ENCODE measurements at places on chromosomes 13 and 19. TPM values are rescaled to one million over a fixed set of nuclear protein-coding genes. Genes with fewer than 3 reads are reported as not detected.
A peak's percentile ranks its signal among the peaks of the same experiment; 100 is the strongest.

Gene KATNAL1
- total RNA-seq = 20.7 TPM

Gene ZNF792
- total RNA-seq = 24.9 TPM

Gene C1QTNF9B
- not detected for total RNA-seq

Gene ZNF566
- 14.1 TPM for total RNA-seq

Gene KCNK6
- 12.9 TPM for total RNA-seq

DNA sequence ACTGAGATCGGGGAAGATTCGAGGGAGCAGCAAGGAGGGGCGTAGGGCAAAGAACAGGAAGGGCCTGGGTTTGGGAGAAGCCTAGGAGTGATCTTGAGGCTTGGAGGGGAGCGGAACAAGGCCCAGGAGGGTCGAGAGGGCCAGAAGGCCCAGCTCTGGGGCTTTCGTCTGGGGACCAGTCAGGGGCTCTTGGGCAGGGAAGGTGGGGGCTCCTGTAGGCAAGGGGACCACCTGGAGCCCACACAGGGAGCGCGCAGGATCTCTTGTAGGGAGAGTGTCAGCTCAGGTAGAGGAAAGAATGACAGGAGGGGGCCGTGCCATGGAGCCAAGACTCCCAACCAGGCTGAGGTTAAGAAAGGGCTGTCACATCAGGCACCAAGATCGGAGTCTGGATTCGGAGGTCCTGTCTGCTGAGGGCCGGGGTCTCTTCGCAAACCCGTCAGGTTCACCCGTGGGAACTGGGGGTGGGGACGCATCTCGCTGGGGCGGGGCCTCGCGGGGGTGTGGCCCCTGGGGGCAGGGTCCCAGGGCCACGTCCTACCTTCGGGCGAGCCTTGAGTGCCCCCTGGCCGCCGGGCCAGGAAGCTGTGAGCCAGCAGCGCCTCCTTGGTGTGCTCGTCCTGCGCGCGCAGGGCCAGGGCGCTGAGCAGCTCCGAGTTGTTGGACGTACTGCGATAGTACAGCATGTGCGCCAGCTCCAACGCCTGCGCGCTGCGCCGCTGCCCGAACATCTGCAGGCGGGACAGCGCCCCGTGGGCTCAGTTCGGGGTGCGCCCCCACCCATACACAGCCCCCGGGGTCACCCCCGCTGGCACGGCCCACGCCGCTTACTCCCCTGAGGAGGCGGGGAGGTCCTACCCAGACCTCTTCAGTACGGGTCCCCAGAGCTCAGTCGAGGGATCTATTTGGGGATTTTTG, 8.4 kb downstream of the EMP3 start:
- peaks cover 27% of the 10 kb centered on the region for H3K36me3 ChIP-seq
- no peaks in the 10 kb centered on the region for H3K27me3 ChIP-seq
- H3K4me3 ChIP-seq = peak overlapping the region; percentile 88
- H3K27ac ChIP-seq = peak overlapping the region; percentile 93
- H3K4me1 ChIP-seq = peaks cover 37% of the 10 kb centered on the region
- peak; percentile 97 for DNase-seq

DNA sequence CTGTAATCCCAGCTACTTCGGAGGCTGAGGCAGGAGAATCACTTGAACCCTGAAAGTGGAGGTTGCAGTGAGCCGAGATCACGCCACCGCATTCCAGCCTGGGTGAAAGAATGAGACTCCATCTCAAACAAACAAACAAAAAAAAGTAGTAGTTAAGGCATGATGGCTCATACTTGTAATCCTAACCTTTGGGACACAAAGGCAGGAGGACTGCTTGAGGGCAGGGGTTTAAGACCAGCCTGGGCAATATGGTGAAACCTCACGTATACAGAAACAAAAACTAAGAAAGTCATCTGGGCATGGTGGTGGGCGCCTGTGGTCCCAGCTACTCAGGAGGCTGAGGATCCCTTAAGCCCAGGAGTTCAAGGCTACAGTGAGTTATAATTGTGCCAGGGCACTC, 1.8 kb downstream of the DNMT1 start:
- peak overlapping the region; percentile 95 for H3K4me3 ChIP-seq
- no peak for DNase-seq
- H3K4me1 ChIP-seq = peaks cover 30% of the 10 kb centered on the region
- H3K27ac ChIP-seq = peak overlapping the region; percentile 38
- peaks cover 20% of the 10 kb centered on the region for H3K36me3 ChIP-seq
- H3K27me3 ChIP-seq = no peaks in the 10 kb centered on the region

DNA sequence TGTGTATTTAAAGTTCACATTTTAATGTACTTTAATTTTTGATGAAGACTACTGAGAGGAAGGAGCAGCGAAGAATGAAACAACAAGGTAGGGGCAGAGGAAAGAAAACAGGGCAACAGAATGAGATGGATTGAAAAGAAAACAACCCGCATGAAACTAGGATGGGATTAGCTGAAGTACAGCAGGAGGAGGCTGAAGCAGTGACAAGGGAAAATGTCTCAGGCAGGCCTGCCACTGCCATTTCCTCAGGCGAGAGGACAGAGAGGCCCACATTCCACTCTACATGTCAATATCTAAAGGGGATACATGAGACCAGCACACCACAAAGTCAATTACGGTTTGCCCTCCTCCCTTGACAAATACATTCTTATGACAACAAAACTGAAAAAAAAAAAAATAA, 1703.2 kb downstream of the EFNB2 start:
- H3K36me3 ChIP-seq = no peaks in the 10 kb centered on the region
- no peaks in the 10 kb centered on the region for H3K4me1 ChIP-seq
- H3K4me3 ChIP-seq = no peak overlapping the region
- no peak for DNase-seq
- no peaks in the 10 kb centered on the region for H3K27me3 ChIP-seq

GRCh38 chr19:41879670-41880328, 2.7 kb downstream of the CD79A start:
- no peak for DNase-seq
- no peak overlapping the region for H3K4me3 ChIP-seq
- H3K27ac ChIP-seq = peak overlapping the region; percentile 77
- H3K4me1 ChIP-seq = peaks cover 54% of the 10 kb centered on the region
- H3K36me3 ChIP-seq = peaks cover 10% of the 10 kb centered on the region

- peak; percentile 30 for DNase-seq
- H3K36me3 ChIP-seq = no peaks in the 10 kb centered on the region
- no peak overlapping the region for H3K27ac ChIP-seq
- no peaks in the 10 kb centered on the region for H3K27me3 ChIP-seq
- no peak overlapping the region for H3K4me3 ChIP-seq
Observed at GRCh38 chr19:44951179-44952159, 3.7 kb upstream of the CLPTM1 start.

DNA sequence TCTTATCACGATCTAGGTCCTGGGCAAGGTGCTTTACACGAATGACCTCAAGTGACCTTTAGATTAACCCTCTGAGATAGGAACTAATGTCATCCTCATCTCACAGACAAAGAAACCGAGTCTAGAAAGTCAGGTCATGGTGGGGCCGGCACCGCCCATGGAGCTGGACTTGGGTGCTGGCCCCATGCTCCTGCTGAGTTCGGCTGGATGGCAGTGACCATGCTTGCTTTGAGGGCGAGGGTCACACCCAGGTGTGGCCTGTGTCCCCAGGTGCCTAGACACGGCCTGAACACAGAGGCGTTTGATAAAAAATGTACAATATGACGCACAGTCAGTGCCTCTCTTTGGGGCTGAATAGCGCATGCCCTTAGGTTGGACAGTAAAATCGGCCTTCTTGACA, 26.8 kb downstream of the COL4A2 start:
- H3K4me1 ChIP-seq = no peaks in the 10 kb centered on the region
- no peak for DNase-seq
- no peaks in the 10 kb centered on the region for H3K36me3 ChIP-seq
- H3K27ac ChIP-seq = no peak overlapping the region
- no peak overlapping the region for H3K4me3 ChIP-seq

- peaks cover 16% of the 10 kb centered on the region for H3K36me3 ChIP-seq
- peak within 1 kb of the TSS; percentile 100 for H3K4me3 ChIP-seq
- H3K27ac ChIP-seq = peak within 1 kb of the TSS; percentile 98
- peak; percentile 97 for DNase-seq
- peaks cover 26% of the 10 kb centered on the region for H3K4me1 ChIP-seq
Observed at GRCh38 chr19:36054733-36055686, at the start of gene WDR62. Gene WDR62, plus strand, starts transcription at chr19:36054897. Its CDS starts 75 bp downstream, at chr19:36054972.

DNA sequence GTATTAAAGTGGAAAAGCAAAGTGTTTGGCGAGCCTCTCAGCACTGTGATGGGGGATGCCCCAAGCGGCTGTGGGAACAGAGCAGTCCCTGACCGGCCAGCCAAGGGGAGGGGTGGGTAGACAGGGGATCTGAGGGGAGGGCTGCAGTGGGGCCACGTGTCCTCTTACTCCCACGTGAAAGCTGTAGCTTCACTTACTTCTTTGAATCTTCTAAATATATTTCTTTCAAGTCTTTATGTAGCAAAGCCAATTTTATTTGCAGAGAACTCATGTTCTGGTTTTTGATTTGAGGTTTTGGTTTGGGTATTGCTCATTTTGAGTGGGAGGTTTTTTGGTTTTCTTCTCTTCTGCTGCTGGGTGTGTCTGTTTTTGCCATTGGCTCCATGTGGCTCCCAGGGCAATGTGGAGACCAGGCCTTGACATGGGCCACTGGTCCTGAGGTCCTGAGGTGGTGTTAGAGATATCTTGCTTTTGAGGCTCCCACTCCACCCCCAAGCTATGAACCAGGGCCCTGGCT, 17.7 kb upstream of the OVOL3 start:
- peak overlapping the region; percentile 26 for H3K27ac ChIP-seq
- H3K27me3 ChIP-seq = no peaks in the 10 kb centered on the region

DNA sequence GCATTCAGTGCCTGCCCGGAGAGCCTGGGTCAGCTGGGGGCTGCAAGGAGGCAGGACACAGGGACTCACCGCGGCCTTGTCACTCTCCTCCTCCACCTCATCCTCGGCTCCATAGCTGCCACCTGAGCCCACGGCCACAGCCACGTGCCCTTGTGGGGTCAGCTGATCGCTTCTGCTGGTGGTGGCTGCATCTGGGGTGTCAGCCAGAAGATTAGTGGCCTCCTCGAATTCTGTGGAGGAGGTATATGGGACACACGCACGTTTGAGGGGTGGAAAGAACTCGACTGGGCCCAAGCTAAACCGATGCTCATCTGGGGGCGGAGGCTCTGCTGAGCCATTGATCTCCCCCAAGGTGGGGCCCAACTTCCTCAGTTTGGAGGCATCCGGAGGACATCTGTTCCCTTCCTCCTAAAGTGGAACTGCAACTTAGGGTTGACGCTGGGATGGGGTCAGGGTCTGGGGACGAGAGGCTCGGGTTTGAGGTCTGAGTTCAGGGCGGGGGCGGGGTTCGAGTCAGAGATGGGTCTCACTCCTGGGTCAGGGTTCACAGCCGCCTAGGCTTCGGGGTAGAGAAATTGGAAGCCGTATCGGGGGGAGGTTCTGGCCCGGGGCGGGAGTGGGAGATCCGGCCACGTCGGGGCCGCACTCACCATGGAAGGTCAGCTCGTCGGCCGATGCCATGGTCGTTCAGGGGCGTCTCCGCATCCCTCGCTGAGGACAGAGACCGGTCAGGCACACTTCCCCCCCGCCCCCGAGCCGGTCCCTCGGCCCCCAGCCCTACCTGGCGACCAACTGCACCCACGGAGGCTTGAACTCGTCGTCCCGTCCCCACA, 493 bp downstream of the YIPF2 start:
- no peaks in the 10 kb centered on the region for H3K27me3 ChIP-seq
- peak overlapping the region; percentile 95 for H3K4me3 ChIP-seq
- DNase-seq = no peak
- H3K4me1 ChIP-seq = peaks cover 12% of the 10 kb centered on the region
- H3K36me3 ChIP-seq = no peaks in the 10 kb centered on the region
- peak overlapping the region; percentile 86 for H3K27ac ChIP-seq

- H3K27me3 ChIP-seq = peaks cover 14% of the 10 kb centered on the region
- DNase-seq = no peak
- H3K4me1 ChIP-seq = peaks cover 22% of the 10 kb centered on the region
- H3K36me3 ChIP-seq = no peaks in the 10 kb centered on the region
- no peak overlapping the region for H3K4me3 ChIP-seq
Observed at GRCh38 chr13:99439850-99440604, 61.2 kb upstream of the TM9SF2 start.
